ENCODE measurements at places on chromosomes 3 and 15. TPM values are rescaled to one million over a fixed set of nuclear protein-coding genes. Genes with fewer than 3 reads are reported as not detected.
A peak's percentile ranks its signal among the peaks of the same experiment; 100 is the strongest.

The RBPMS2 gene
- not detected for total RNA-seq

The IMPG2 gene
- total RNA-seq, result 0.14 TPM

The RETNLB gene
- not detected for total RNA-seq

The C3orf85 gene
- total RNA-seq, result not detected

The SH2D7 gene
- not detected for total RNA-seq

The BSN gene
- total RNA-seq, result 0.09 TPM

The ANKDD1A gene
- 1.0 TPM for total RNA-seq

The GPR176 gene
- 0.14 TPM for total RNA-seq

The SPESP1 gene
- total RNA-seq, result 1.0 TPM

The MRPL47 gene
- total RNA-seq, result 49.8 TPM

DNA sequence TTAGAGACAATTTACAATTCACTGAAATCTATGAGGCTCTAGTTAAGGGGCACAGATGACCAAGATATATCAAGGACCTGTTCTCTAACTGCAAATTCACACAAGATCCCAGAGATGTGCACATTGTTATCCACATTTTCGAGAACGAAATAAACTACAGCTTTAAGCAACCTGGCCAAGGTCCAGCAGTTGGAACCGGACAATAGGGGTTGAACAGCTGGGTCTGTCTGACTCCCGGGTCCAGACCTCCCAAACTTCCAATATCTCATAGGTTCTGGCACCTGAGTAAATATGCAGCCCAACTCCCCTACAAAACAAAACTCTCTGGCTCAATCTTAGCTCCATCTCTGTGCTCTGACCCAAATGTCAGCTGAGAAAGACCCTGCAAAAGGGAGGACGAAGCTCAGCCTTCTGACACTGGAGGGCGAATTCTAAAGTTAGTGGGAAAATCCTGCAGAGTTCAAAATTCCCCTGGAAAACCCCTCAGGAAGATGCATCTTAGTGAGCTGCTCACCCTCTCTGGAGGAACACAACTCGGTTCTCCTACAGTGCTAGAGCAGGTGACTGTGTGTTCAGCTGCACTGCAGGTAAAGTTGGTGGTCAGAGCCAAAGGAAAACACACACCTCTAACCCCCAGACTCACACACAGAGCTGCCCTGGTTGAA lies 14.2 kb upstream of the SPATA12 start:
- no peaks in the 10 kb centered on the region for H3K4me1 ChIP-seq
- peaks cover 2% of the 10 kb centered on the region for H3K27me3 ChIP-seq
- H3K4me3 ChIP-seq, result no peak overlapping the region
- no peak for DNase-seq
- H3K36me3 ChIP-seq, result no peaks in the 10 kb centered on the region

DNA sequence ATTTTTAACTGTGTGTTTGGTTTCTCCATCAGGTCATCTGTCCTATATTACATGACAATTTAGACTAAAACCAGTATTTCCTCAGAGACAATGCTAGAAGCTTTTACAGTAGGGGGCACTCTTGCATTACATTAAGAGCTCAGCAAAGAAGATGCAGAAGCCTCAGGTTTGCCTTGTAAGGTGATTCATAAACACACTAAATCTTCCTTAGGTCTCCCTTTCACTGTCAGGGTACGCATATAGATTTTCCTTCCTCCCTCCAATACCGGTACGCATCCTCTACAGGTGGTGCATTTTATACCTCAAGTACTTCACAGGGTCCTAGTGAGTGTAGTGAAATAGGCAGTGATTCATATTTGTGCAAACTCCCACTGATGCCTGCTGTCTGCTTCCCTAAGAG lies 46.5 kb downstream of the CD86 start:
- peak overlapping the region; percentile 60 for H3K4me3 ChIP-seq
- DNase-seq, result no peak
- no peaks in the 10 kb centered on the region for H3K27me3 ChIP-seq
- H3K27ac ChIP-seq, result peak overlapping the region; percentile 79

DNA sequence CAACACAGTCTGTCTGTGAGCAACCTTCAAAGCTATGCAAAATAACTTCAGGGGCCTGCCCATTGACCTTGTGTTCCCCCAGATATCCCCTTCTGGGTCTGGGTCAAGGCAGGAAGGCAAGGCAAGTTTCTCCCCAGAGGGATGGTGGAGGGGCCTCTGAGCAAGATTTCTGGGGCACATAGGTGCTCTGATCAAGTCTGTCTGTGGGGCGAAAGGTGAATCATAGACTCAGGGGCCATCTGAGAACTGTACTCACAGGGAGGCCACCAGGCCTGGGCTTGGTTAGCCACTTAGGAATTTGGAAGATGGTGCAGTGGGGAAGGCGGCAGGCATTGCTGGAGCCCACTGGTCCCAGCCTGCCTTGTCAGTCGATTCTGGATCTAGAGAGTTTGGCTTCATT lies 92.4 kb downstream of the MINAR1 start:
- H3K4me3 ChIP-seq, result no peak overlapping the region
- DNase-seq, result no peak
- H3K36me3 ChIP-seq, result no peaks in the 10 kb centered on the region
- H3K4me1 ChIP-seq, result no peaks in the 10 kb centered on the region
- peaks cover 5% of the 10 kb centered on the region for H3K27me3 ChIP-seq
- no peak overlapping the region for H3K27ac ChIP-seq

DNA sequence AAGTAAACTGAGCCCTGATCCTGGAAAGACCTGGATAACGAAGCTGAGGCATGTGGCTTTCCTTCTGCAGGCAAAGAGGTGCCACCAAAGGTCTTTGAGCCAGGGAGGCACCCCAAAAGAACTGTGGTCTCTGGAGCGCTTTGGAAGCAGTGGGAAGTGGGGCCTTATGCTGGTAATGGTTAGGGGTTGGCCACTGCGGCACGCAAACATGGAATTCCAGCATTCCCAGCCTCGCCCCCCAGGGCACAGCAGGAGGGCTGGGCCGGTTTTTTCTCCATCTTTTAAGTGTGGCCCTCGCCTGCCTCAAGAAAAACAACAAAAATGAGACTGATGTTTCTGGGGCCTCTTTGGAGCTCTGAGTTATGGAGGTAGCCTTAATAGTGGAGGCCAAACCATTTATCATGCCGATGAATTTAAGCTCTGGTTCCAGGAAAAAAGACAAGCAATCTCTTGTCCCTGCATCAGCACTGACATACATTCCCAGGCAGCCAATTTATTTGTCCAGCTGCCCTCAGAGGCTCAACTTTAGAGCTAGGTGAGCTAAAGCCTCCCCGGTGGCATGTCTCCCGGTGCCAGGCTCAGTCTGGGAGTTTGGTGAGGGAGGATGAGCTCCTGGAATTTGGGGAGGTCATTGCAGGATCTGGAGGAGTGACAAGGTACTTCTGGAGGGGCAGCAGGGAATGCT lies 109.0 kb downstream of the TLE3 start:
- no peaks in the 10 kb centered on the region for H3K36me3 ChIP-seq
- peaks cover 10% of the 10 kb centered on the region for H3K27me3 ChIP-seq
- H3K27ac ChIP-seq, result no peak overlapping the region
- no peak overlapping the region for H3K4me3 ChIP-seq
- no peak for DNase-seq

DNA sequence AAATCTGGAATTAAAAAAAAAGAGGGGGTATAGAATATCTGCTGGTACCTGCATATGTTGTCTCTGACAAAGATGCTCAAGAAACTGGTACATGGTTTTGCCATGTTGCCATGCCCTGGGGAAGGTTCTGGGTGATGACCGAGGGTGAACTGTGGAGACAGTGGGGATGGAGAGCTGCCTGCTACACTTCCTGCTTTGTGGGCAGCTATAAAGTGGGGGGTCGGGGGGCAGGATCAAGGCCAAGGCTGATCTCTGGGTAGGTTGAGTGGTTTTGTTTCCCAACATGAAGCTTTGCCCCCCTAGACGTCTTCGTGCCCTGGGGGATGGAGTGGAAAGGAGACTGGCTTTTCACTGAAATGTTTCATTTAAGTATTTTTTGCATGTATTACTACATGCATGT lies 74.6 kb downstream of the IQSEC1 start:
- peaks cover 64% of the 10 kb centered on the region for H3K4me1 ChIP-seq
- H3K27ac ChIP-seq, result no peak overlapping the region
- no peak overlapping the region for H3K4me3 ChIP-seq

- no peaks in the 10 kb centered on the region for H3K36me3 ChIP-seq
- DNase-seq, result no peak
- no peak overlapping the region for H3K4me3 ChIP-seq
- no peak overlapping the region for H3K27ac ChIP-seq
- H3K4me1 ChIP-seq, result no peaks in the 10 kb centered on the region
These were observed 45.9 kb upstream of the CP start for GRCh38 chr3:149267565-149267964.

GRCh38 chr15:25242166-25242879 lies 196.5 kb downstream of the UBE3A start:
- H3K27ac ChIP-seq, result no peak overlapping the region
- no peaks in the 10 kb centered on the region for H3K27me3 ChIP-seq
- no peak for DNase-seq
- no peaks in the 10 kb centered on the region for H3K36me3 ChIP-seq

DNA sequence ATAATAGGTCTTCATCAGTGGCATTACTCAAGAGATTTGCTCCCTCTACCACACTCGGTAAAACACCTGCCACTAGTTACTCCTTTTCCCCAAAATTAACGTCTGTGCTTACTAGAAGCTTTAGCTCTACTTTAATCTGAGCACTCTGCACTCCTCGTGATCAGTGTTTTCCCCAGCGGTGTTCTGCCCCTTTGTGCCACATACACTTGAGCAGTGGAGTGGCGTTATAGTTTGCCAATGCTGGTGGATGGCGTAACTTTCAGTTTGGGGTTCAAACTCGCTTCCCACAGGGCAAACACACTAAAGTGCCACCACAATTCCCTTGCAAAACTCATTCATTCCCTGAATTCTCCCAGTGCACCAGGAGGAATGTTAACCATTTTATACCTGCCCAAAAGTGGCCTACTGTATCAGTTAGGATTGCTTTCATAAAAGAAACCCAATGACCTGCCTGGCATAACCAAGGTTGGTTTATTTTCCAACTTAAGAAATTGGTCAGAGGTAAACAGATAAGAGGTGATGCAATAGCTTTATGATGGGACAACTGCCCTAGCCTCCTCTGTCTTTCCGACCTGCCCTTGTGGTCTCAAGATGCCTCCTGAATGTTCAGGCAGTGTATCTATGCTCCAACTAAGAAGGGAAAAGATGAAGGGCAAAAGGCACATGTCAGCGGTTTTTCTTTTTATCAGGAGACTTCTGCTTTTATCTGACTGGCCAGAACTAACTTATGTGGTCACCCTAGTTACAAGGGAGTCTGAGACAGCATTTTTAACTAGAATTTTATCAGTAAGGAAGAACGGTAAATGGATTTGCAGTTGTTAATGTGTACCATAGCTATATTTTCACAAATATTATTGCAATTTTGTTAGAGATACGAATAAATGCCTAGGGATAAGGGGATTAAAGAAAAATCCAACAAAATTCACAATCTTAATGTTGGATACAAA lies 83.9 kb downstream of the FSIP1 start:
- no peaks in the 10 kb centered on the region for H3K4me1 ChIP-seq
- H3K27me3 ChIP-seq, result no peaks in the 10 kb centered on the region
- no peaks in the 10 kb centered on the region for H3K36me3 ChIP-seq
- H3K4me3 ChIP-seq, result no peak overlapping the region
- H3K27ac ChIP-seq, result no peak overlapping the region

DNA sequence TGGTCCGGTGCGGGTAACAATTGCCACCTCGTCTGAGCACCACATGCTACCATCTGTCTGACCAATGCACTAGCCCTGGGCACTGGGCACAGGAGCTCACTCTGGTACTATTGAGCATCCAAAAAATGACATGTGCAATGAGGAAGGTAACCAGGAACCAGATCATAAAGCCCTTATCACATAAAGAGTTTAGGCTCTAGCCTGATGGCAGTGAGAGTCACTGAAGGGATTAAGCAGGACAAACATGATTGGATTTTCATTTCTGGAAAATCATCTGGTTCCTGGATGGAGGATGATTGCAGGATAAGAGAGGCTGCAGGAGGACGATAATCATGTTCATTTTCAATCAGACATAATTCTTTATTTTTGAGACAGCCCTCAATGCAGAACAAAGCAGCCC lies 12.4 kb downstream of the NDUFB4 start:
- no peak for DNase-seq
- peaks cover under 1% of the 10 kb centered on the region for H3K36me3 ChIP-seq
- H3K4me1 ChIP-seq, result no peaks in the 10 kb centered on the region
- H3K27ac ChIP-seq, result no peak overlapping the region
- no peak overlapping the region for H3K4me3 ChIP-seq
- H3K27me3 ChIP-seq, result no peaks in the 10 kb centered on the region

GRCh38 chr15:47587940-47588802 lies 129.1 kb upstream of the SEMA6D start:
- H3K27ac ChIP-seq, result no peak overlapping the region
- H3K4me1 ChIP-seq, result no peaks in the 10 kb centered on the region
- peaks cover 3% of the 10 kb centered on the region for H3K27me3 ChIP-seq
- no peak for DNase-seq

- H3K27me3 ChIP-seq, result no peaks in the 10 kb centered on the region
- H3K36me3 ChIP-seq, result peaks cover 39% of the 10 kb centered on the region
- no peak overlapping the region for H3K4me3 ChIP-seq
- no peak for DNase-seq
These were observed 18.8 kb downstream of the CLASP2 start for GRCh38 chr3:33699275-33699674.

DNA sequence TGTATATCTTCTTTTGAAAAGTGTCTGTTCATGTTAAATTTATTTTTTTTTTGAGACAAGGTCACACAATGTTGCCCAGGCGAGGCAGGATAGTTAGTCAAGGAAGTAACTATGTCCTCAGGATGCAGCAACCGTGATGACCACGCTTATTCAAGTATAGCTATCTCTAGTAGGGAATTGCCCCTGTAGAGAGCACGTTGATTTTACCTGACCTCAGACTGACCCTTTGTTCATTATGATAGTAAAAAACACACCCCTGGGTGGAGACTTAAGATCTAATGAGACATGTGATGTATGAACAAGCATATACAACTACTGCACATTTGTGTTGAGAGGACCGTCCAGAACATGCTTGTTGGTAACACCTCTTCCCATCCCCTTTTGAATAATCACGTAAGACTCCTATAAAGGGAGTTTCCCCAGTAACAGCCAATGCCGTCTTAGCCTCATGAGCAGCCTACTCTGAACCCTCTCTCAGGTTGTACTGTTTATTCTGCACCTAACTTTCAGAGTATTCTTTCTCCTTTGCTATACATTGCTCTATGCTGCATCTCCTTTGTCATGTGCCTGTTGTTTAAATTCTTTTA lies 32.9 kb downstream of the ZNF621 start:
- no peaks in the 10 kb centered on the region for H3K36me3 ChIP-seq
- H3K4me3 ChIP-seq, result no peak overlapping the region
- H3K4me1 ChIP-seq, result no peaks in the 10 kb centered on the region
- H3K27ac ChIP-seq, result no peak overlapping the region
